Activated CD4-positive, alpha-beta T cell treated with anti-CD3 and anti-CD28 coated beads, Interleukin-2, amount 50 U/mL, for 48 hours (primary cell): ENCODE measurements at places on chromosomes 12 and 14.

GRCh38 chr14:99779751-99780150, 13.5 kb upstream of the EML1 start:
- no peak for DNase-seq

DNA sequence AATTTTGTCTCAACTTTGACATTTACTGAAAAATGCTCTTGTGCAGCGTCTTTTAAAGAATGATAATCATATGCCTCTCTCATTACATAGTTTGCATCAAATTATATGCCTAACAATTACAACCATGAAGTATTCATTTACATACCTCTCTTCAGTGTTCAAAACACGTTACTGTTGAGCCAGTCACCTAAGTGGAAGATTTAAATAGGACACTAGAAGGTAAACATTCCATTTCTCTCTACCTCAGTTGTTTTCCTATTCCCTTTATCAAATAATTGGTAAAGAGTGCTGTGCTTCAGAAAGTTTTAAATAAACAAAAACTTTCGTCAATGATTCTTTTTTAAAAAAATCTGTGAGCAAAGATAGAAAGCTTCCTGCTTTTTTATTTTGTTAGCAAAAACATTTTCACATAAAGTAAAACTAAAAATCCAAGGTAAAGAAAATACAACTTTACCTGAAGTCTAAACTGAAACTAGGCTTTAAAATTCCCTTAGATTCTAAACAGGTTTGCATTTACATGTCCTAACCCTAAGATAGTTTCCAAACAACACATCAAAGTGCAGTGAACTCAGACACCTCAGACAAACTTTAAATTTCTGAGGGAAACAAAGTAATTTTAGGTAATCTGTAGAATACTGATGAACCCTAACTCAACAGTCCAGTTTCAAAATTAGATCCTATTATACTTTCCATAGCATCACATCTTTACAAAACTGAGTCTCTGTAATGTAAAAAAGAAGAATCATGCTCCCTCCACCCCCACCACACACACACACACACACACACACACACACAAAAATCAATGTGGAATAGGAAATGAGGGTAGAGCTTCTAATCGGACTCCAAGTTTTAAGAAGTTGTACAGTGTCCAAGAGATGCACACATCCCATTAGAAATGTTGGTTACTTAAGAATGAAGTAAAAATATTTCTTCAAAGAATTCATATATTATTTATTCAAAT, 46.2 kb downstream of the PAWR start:
- no peak for DNase-seq

DNA sequence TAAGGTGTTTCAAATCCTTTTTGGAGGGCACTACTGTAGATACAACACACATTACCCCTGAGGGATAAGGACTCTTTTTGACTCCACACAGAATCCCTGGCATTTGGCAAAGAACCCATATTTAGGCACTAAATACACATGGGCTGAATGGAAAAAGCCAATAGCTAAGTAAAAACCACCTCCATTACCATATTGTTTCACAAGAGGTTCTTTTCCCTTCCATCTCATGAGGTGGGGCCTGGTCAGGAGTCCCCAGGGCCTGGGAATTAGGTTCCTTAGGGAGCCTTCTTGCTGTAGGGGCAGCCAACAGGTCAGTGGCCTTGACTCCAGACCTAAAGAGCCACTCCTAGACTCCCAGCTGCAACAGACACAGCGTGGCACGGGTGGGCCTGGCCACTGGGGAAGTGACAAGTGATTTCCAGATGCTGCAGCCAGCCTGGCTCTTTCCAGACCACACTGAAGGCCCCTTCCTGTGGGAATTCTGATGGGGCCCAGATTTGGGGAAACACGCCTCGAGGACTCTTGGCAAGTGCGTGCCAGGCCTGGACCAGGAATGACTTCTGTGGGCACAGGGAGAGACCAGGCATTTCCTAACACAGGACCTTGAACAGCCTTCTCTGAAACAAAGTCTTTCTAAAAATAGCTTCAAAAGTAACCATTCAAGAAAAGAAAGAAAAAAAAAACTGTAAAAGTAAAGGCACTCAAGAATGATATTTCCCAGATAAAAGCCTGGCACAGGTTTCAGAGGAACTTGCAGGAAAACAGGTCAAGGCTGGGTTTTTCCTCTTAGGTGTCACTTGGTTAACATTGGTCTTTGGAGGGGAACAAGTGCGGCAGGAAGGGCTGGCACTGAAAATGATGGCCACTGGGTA, 18.1 kb downstream of the SSH1 start:
- DNase-seq, result peak; percentile 10

- no peak for DNase-seq
Observed at GRCh38 chr12:120254809-120255208, 10.7 kb downstream of the PXN start.

GRCh38 chr12:75656648-75657047, 145.2 kb upstream of the KRR1 start:
- no peak for DNase-seq

DNA sequence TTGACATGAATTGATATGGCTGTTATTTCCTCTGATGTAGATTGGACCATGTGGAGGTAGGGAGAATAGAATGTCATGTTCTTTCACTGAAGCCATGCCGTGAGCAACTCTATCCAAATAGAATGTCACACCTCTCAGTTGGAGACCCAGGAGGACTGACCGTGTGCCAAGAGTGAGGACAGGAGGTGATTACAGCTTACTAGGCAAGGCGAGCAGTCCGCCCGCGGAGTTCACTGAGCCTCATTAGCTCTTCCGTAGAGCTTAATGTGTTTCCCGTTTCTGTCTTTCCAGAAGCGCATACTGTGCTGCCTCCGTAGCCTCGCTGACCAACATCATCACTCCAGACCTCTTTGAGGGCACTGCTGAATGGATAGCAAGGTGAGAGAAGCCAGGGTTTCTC, 45.6 kb downstream of the FNTB start:
- no peak for DNase-seq

- DNase-seq, result no peak
Observed at GRCh38 chr12:91591639-91591987, 409.0 kb upstream of the DCN start.
